ENCODE measurements at places on chromosomes 3 and 15. TPM values are rescaled to one million over a fixed set of nuclear protein-coding genes. Genes with fewer than 3 reads are reported as not detected.

The NUTM1 gene
- not detected for total RNA-seq

The GCHFR gene
- total RNA-seq = 97.7 TPM

The MLF1 gene
- 5.4 TPM for total RNA-seq

The AHSG gene
- total RNA-seq = not detected

The SLC28A2 gene
- total RNA-seq = not detected

The CAMK2N2 gene
- not detected for total RNA-seq

The EFCC1 gene
- 0.80 TPM for total RNA-seq

The PATL2 gene
- 0.32 TPM for total RNA-seq

The GOLGA6B gene
- total RNA-seq = not detected

The GOLGA8G gene
- total RNA-seq = not detected

The MASP1 gene
- total RNA-seq = 1.6 TPM
